ENCODE measurements at places on chromosomes 6 and 20.

DNA sequence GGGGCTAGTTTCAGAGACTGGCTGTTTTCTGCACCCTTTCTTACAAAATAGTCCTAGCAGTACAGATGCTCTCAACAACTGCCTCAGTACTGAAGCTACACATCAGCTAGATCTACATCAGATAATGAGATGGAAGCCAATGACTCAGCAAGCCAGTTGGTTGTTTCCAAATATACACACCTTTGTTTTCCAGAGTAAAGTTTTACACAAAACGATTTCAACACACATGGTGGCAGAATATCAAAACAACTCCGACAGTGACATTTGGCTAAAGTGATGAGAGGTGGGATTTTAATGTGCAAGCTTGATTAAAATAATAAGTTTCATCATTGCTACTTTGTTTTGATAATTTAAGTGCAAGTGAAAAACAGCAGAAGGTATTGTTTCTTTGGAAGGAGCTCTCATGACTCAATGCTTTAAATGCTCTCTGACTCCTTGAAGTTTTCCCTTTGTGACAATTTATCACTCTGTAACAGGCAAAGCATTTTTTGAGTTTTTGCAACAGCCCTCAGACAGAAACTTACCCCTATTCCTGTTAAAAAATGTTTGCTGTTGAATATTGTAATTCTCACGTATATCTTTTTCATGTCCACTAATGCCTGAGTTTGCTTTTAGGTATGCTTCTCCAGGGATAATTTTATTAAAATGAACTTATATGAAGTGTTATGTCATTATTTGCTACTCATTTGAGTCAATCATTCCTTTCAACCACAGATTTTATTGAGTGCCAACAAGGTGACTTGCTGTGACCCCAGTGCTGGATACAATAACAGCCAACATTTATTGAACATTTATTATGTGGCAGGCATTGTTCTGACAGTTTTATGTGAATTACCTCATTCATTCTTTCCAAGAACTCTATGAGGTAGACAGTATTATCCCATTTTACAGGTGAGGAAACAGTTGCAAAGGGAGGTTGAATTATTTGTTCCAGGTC is 882.0 kb downstream of the TFAP2A start:
- DNase-seq: no peak

DNA sequence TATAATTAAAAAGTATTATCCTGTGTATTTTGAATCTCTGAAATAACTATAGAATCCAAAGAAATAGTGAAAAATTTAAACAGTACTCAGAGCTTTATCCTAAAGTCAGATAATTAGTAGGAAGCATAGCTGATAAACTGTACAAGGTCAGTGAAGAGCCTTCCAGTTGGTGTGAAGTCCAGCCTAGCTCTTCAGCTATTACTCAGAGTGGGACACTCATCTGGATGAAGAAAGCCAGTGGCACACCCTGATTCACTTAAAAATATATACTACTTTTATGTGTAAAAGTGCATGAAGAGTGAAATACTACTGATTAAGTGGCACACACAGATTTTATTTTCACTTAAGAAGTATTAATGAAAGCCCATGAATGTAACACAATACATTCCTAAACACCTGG is 3.1 kb downstream of the IFNGR1 start:
- DNase-seq: no peak

DNA sequence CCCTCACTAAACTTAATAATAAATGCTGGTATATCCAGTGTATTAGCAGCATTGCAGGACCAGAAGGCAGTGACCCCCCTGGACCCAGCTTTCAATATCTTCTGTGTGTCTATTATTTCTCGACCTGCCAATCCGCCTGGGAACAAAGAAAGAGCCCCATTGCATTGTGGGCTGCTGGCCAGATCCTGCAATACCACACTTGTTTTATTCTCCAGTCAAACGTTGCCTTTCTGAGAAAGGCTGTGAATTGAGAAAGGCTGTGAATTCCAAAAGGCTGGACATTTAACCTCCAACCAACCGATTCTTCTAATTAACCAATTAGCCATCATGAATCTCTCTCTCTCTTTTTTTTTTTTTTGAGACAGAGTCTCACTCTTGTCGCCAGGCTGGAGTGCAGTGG is 1.5 kb upstream of the MTO1 start:
- no peak for DNase-seq

DNA sequence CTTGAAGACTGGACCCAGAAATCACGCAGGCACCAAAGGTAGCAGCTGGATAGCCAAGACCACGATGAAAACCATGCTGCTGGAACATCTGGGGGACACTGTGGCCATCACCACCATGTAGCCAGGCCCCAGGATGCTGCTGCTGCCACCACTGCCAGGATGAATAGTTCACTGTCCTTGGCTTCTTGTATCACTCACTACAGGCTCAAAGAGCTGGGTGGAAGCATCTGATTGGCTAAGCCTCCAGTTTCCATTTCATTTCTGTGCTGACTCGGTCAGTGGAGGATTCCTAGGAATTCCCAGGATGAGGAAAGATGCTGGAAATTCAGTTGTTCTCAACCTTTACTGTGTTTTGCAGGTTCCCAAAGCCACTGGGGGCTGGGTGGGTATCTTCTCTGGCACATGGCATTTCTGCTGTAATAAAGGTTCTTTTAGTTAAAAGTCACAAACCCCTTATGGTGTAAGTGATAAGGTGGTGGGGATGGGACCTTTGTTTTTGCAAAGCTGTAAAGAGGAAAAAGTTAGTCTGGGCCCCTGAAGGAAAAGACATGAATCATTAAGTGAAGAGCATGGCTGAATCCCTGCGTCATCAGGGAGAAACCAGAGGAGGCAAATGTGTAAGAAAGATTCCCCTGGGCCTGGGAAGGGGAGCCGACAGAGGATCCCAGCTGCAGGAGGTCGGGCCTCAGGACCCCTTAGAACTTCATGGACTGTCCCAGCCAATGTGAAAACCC is 75.6 kb upstream of the RNF24 start:
- no peak for DNase-seq

- no peak for DNase-seq
These were observed 6.5 kb upstream of the ZSCAN9 start for GRCh38 chr6:28218312-28219248.

- DNase-seq: no peak
These were observed 59.4 kb upstream of the PRELID3B start for GRCh38 chr20:59101961-59102360.

- no peak for DNase-seq
These were observed 918.0 kb downstream of the TFAP2A start for GRCh38 chr6:9496837-9497236.

DNA sequence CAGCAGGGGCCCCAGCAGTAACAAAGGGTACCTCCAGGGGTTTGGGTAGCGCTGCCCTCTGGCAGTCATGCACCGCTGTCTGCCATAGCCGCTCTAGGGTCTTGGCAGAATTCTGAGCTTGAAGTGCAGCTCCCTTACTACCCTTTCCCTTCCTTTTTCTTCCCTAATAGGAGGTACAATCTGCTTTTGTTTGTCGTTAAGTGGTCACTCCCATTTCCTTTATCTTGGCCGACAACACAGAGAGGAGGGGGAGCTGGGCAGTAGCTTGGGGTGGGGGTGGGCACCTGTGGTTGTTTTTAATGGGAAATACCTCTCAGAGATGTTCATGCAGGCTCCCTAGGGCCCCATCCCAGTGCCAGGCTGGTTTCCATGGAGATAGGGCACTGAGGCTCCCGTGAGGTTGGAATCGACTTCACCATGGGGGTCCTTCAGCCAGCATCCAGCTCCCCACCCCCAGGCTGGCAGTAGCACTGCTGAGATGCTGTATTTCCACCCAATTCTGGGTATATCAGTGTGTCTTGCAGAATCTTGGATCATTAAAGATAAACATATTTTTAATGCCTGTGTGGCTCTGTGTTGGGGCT is 18.6 kb downstream of the CCDC167 start:
- no peak for DNase-seq

- no peak for DNase-seq
These were observed 88.3 kb upstream of the HTR1E start for GRCh38 chr6:86848986-86849385.
